A673 (cell line): ENCODE measurements at places on chromosomes 11 and 22.

GRCh38 chr22:20319041-20319744 is 667 bp downstream of the DGCR6L start:
- DNase-seq: peak; percentile 43

DNA sequence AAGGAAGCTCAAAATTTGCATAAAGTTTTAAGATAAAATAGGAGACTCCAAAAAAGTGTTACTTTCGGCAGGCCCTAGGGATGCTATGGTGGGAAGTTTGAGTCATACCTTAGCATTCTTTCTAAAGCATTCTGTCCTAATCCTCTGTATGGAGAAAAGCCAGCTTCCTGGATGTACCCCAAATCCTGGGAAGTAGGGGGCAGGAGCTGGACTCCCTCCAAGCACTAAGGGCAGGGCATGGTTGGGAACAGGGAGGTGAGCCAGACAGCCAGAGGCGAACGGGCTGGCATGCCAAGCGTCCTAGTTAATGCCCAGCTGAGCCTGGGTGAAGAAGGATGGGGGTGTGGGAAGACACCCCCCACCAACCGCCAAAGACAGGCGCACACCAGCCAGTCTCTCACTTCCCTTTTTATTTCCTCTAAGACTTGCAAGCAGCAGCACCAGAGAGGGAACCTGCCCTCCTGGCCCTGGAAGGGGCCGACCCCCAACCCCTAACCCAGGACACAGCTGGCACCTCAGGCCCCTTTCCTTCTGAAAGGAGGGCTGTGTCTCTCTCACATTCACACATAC is 23.9 kb downstream of the RTN4RL2 start:
- DNase-seq: no peak

DNA sequence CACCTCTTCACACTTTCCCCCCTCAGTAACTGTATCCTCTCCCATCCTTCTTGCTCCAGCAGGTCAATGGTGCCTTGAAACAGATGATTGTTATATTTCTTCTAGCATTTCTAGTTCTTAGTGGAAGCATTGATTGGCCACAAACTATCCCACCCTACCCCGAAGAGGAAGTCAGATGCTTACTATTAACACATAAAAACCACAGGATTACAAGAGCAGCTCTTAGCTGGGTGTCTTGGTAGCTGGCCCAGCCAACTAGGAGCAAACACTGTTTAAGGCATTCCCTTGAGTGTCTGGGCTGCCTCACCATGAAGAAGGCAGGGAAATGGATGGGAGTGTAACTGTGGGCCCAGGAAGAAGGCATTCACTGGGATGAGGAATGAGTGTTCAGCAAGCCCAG is 176.6 kb downstream of the GRIK4 start:
- DNase-seq: no peak

DNA sequence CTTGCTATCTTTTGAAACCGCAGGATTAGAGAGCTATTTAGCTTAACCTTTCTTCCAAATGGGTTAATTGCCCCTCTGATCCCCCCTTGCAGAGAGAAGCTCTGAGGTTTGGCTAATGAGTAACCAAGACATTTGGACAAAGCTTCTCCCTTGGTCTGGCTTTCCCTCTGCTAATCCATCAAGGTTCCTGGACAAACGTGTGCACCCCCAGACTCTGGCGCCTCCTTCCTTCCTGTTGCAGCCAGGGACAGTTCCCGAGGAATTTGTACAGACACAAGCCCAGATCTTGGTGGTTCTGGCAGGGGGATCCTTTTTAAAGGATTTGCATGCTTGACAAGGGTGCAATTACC is 1.6 kb downstream of the KIAA1671 start:
- DNase-seq: no peak

GRCh38 chr11:45909594-45910475 is 2.8 kb upstream of the FREY1 start:
- no peak for DNase-seq

DNA sequence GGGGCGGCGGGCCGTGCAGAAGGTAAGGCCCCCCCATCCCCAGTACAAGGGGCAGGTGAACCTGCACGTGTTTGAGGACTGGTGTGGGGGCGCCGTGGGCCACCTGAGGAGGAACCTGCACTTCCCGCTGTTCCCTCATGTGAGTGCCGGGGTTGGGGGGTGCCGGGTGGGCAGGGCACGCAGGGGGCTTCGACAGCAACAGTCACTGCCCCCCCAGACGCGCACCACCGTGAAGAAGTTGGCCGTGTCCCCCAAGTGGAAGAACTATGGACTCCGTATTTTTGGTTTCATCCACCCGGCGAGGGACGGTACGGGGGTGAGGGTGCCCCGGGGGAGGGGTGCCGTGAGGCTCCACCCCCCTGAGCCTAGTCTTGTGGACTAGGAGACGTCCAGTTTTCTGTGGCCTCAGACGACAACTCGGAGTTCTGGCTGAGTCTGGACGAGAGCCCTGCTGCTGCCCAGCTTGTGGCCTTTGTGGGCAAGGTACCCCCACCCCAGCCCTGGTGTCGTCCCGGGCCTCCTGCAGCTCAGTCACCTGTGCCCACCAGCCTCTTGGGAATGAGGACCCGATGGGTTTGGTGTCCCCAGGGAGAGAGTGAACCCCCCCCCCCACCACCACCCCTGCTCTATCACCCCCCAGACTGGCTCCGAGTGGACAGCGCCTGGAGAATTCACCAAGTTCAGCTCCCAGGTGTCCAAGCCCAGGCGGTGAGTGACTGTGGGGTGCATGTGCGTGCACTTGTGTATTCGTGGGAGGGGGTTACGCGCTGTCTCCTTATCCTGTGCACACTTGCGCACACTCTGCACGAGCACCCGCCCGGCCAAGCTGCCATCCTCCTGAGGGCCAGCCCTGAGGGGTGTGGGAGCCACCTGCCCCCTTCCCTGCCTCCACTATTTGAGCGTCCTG is 3.8 kb downstream of the B4GALNT4 start:
- DNase-seq: no peak

GRCh38 chr11:57649826-57650738 is at the start of gene YPEL4:
Gene YPEL4 (minus strand): TSS chr11:57649912. CDS start chr11:57647107, 2,805 bp downstream.
- DNase-seq: peak; percentile 75

- no peak for DNase-seq
Observed at GRCh38 chr11:46337626-46338345, 9.5 kb upstream of the DGKZ start.

DNA sequence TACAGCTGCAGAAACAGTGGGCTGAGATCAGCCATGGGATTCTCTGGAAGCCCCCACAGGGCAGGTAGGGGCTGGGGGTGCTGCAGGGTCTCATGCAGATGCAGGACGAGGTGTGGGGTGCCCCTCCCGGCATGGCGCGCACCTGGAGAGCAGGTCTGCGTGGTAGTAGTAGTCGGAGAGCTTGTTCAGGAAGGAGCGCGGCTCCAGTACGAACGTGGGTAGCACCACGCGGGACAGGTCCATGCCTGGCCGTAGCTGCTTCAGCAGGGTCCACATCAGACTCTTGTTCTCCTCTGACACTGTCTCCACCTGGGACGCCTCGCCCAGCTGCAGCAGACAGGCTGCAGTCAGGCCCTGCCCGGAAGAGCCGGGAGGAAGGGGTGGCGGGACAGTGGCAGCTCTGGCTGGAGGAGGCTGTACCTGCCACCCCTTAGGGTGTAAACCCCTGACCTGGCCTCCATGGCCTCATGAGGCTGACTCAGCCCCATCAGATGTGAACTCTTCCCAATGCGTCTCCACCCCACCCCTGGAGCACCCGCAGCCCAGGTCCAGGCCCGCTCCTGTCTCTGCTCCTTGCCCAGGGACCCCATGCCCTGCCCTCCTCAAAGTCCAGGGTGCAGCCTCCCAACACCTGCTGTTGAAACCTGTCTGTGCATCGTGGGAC is 47.0 kb upstream of the CARS1 start:
- DNase-seq: no peak

DNA sequence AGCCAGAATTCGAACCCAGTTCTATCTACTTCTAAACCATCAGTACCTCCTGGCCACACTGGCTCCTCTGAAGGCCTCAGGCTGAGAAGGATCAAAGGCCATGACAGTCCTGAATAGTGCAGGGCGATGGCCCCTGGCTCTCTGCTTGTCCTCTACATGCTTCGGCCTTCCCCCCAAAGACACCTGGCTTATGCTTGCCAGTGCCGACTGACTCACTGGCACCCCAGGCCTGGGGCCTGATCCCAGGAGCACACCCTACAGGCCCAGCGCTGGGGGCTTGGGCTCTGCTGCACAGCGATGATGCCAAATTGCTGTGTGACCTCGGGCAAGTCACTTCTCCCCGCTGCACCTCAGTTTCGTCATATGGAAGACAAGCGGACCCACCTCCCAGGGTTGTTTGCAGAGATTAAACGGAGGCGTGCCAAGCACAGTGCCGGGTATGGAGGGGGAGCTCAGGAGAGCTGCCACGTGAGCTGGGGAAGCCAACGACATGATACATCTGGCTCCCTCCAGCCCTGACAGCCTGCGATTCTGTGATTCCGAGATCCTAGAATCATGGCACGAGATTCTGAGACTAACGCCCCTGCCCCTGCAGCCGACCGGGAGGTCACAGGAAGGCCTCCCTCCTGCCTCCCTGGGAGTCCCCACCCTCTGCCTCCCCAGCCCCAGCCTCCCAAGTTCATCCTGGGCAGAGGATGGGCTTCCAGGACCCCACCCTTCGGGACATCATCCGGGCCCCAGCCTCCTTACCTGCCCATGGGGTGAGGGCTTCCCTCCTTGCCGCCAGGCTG is 1.0 kb downstream of the SSTR3 start:
- no peak for DNase-seq

GRCh38 chr22:44373234-44373633 is 60.5 kb upstream of the SHISAL1 start:
- no peak for DNase-seq

GRCh38 chr11:130700092-130700491 is 216.2 kb downstream of the SNX19 start:
- no peak for DNase-seq

- DNase-seq: no peak
Observed at GRCh38 chr11:93287434-93287833, 43.1 kb upstream of the DEUP1 start.

- peak; percentile 86 for DNase-seq
Observed at GRCh38 chr11:129750343-129751292, 65.0 kb upstream of the TMEM45B start.

- DNase-seq: peak; percentile 71
Observed at GRCh38 chr11:6251120-6251733, 8.4 kb upstream of the CCKBR start.

- DNase-seq: no peak
Observed at GRCh38 chr22:40473703-40474102, 103.3 kb downstream of the SGSM3 start.

GRCh38 chr22:27252282-27253049 is 549.1 kb downstream of the MN1 start:
- peak; percentile 50 for DNase-seq

DNA sequence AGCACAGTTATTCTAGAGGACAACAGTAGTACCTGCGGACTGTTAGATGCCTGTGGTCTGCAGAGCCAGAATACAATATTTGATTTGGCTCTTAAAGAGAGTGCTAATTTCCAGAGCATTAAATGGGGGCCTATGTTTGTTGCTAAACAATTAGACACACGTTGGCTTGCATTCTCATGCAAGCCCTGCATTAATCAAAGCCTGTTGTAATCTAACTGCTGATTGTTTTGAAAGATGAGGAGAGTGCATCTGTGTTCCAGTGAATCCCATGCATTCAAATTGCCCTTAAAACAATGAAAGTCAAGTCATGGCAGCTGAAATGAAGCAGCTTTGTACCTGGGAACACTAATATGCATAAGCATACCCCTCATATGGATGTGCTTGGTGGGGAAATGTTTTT is 419.4 kb downstream of the DYNC2H1 start:
- DNase-seq: no peak

- DNase-seq: no peak
Observed at GRCh38 chr11:28877340-28877739, 769.2 kb downstream of the METTL15 start.

GRCh38 chr11:70844387-70844786 is 408.0 kb downstream of the SHANK2 start:
- DNase-seq: no peak

DNA sequence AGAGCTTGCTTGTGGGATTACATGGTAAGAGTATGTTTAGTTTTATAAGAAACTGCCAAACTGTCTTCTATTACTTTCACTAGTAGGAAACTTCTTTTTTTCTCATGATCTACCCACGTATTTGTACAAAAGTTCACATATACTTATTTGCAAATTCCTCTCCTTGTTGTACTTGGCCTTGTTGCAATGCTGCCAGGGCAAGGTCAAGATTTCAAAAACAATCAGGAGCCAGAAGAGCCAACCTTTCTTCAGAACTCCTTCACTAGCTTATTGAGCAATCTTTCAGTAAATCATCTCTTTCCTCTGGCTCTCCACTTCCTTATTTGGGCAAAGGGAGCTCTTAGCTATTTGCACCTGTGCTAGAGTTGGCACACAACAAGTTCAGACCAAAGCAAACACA is 9.7 kb downstream of the SRSF8 start:
- DNase-seq: no peak

DNA sequence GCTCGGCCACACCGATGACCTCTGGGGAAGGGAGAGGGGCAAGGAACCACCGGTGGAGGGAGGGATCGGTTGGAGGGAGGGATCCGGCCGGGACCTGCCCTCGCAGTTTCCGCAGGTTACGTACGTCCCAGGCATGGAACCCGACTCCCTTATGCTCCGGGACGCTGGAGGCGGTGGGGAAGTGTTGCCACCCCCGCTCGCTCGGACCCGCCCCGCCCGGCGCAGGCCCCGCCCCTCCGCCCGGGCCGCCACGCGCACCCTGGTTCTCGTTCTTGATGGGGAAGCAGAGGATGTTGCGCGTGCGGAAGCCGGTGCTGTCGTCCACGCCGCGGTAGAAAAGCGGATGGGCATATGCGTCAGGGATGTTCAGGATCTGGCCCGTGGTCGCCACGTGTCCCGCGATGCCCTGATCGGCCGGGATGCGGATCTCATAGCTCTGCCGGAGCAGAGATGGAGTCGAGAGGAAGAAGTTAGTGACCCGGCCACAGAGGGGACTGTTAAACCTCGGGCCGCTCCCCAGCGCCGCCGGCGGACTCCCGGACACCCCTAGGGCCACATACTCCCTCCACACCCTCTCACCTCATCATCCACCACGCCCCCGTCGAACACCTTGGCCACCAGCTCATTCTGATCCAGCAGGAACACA is 89.8 kb downstream of the PDE2A start:
- DNase-seq: no peak

- no peak for DNase-seq
Observed at GRCh38 chr22:20116376-20116950, 559 bp downstream of the RANBP1 start.

GRCh38 chr11:44308923-44309477 is 939 bp downstream of the ALX4 start:
- no peak for DNase-seq

DNA sequence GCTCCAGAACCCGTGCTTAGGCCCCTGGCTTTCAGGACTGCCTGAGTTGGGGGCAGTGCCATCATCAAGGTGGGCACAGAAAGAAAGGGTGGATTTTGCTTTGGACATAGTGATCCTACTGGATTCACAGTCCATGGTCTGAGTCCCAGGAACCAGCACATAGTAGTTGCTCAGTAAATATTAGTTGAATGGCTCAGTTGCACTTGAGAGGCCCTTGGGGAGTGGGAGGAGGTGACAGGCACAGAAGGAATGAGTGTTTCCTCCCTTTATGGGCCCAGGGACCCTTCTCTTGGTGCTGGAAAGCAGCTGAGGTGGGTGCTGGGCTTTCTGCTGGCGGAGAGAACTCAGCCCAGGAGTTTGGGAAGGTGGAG is 16.6 kb downstream of the ARHGEF17 start:
- no peak for DNase-seq
